SK-MEL-5 (cell line): ENCODE measurements at places on chromosomes 11 and 22. TPM values are rescaled to one million over a fixed set of nuclear protein-coding genes. Genes with fewer than 3 reads are reported as not detected.

GRCh38 chr11:85977751-85978160 lies 91.1 kb downstream of the PICALM start:
- no peak for DNase-seq

DNA sequence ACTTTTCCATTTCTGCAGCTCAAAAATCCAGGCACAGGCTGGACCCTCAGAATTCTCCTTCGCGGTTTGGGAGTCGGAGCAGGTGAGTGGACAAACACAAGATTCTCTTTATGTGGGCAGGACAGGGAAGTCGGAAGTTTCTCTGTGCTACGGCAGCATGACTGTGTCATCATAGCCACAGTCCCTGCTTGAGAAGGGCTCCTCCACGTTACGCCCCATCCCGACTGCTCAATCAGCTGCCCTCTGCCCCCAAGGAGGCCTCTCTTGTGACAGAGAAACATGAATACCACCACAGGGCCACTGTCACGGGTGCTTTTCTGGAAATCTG lies 89.0 kb upstream of the SHISAL1 start:
- DNase-seq = no peak

DNA sequence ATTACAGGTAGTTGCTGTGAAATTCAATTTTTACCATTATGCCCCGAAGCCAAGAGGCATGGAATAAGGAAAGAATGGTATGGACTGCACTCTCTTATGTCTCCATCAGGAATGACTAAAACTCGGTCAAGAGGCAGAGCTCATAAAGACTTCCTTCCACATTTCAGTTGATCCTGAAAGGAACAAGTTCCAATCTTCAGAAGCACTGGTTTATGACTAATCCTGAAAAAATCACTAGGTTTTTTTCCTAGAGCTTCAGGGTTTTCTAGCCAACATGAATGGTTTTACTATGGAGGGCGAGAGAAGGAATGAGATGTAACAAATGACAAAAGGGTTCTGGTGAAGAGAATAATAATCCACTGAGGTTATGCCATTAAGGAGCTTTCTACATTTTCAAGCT lies 832.2 kb downstream of the NTM start:
- DNase-seq = no peak

- no peak for DNase-seq
These were observed 847 bp downstream of the ME3 start for GRCh38 chr11:86671531-86672006.

DNA sequence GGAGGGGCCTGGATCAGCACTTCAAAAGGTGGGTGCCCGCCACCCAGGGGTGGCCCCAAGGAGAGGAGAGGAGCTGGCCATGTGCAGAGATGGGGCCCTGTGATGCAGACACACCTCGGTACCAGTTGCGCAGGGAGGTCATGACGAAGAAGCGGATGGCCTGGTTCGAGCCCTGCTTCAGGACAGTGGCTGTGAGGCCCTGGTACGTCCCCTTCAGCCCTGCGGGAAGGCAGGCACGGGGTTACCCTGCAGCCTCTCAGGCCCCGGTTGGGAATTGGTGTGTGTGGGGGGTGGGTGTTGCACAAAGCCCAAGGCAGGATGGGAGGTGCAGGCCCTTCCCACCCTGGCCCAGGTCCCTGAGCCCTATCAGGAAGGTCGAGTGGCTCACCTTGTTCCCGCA lies 1.8 kb downstream of the SLC25A1 start:
- no peak for DNase-seq

DNA sequence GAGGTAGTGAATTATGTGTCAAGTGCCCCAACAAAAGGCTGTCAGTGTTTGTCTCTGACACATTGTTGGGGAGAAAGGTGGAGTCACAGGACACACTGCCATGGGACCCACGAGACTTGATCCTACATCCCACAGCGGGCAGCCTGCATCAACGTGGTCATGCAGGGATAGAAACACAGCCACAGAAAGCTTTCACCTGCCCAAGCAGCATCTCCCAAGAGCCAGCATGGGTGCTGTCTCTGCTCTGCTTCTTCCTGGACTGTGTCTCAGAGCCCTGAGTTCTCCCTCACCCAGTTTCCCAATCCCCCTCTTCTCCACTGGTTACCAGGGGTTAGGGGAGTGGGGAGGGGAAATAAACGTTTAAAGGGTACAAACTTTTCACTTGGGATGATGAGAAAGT lies 97.2 kb downstream of the VPREB1 start:
- no peak for DNase-seq

DNA sequence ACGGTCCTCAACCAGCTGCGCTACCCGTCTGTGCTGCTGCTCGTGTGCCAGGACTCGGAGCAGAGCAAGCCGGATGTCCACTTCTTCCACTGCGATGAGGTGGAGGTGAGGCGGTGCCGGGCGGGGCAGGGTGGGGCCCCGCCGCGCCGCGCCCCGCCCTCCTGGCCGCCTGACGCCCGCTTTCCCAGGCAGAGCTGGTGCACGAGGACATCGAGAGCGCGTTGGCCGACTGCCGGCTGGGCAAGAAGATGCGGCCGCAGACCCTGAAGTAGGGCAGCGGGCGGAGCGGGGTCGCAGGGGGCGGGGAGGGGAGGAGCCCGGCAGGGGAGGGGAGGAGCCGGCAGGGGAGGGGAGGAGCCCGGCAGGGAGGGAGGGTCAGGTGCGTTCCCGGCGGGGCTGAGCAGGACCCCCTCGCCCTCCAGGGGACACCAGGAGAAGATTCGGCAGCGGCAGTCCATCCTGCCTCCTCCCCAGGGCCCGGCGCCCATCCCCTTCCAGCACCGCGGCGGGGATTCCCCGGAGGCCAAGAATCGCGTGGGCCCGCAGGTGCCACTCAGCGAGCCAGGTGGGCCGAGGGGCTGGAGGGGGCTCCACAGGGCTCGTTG lies 14.7 kb downstream of the EPS8L2 start:
- no peak for DNase-seq

DNA sequence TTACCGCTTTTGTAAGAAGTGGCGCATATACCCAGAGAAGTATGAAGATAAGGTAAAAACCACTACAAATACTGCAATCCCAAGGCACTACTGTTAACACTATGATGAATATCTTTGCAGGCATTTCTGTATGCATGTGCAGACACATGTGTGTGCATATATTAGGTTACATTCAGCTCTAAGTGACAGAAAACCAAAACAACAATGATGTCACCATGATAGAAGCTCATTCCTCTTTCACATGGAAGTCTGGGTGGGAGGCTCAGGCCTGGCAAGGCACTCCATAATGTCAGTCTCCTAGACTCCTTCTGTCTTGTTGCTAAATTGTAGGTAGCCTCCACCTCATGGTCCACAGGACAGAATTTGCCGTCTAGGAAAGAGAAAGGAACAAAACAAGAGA lies 63.0 kb upstream of the SLC6A5 start:
- no peak for DNase-seq

GRCh38 chr11:122749005-122749687 lies 89.2 kb upstream of the CRTAM start:
- DNase-seq = no peak

GRCh38 chr22:21829523-21829922 lies 37.9 kb downstream of the MAPK1 start:
- no peak for DNase-seq

- DNase-seq = no peak
These were observed 14.9 kb upstream of the SEC14L3 start for GRCh38 chr22:30486661-30487115.

The UBQLN3 gene
- not detected in 2 replicates for total RNA-seq

The KRTAP5-8 gene
- total RNA-seq = 0.26 TPM in 1 of 2 replicates, not detected in the other

The MS4A5 gene
- not detected in 2 replicates for total RNA-seq

The MPZL2 gene
- total RNA-seq = 0.53 TPM in 1 of 2 replicates, not detected in the other

The MS4A6E gene
- not detected in 2 replicates for total RNA-seq

The TRIM6 gene
- total RNA-seq = 9.8 and 11.6 TPM in 2 replicates

The BATF2 gene
- 0.43 and 0.45 TPM in 2 replicates for total RNA-seq

The CRYBB3 gene
- total RNA-seq = 0.24 TPM in 1 of 2 replicates, not detected in the other
